ENCODE measurements at places on chromosomes 6 and 20.

GRCh38 chr6:1679031-1679687, 69.4 kb downstream of the FOXC1 start:
- no peak for DNase-seq

- no peak for DNase-seq
These were observed 380.6 kb upstream of the CHD6 start for GRCh38 chr20:41998539-41999341.

GRCh38 chr6:102114402-102114801, 720.9 kb downstream of the GRIK2 start:
- no peak for DNase-seq

DNA sequence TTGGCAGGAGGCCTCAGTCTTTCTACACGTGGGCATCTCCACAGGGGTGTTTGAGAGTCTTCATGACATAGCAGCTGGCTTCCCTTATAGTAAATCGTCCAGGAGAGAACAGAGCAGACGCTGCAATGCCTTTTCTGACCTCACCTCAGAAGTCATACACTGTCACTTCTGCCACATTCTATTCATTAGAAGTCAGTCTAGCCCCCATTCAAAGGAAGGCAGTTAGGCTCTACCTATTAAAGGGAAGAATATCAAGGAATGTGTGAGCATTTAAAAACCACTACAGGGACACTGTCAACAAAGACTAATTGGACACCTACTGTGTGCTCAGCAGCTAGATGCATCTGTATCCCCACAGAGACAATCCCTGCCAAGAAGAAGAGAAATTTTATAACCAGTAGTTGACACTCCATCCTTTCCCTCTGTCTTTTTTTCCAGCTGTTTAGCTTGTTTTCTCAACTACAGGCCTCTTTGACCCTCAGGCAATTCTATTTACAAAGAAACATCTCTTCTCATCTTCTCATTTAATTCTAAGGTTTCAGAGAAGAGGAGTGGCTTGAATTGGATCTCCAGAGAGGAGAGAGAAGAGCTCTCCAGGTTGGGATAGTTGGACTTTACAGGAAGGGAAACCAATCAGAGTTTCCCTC, 18.6 kb downstream of the ARMC12 start:
- DNase-seq = no peak

GRCh38 chr6:162525181-162525580, 202.4 kb downstream of the PRKN start:
- no peak for DNase-seq

DNA sequence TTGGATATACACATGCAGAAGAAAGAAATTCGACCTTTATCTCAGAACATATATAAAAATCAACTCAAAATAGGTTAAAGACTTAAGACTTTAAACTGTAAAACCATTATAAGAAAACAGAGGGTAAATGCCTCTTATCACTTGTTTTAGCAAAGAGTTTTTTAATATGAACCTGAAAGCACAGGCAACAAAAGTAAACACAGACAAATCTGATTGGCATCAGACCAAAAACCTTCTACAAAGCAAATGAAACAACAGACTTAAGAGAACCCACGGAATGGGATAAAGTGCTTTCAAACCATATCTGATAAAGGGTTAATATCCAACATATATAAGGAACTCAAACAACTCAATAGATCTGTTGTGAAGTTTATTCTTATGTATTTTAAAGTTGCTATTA, 309.9 kb upstream of the OPRM1 start:
- DNase-seq = no peak

DNA sequence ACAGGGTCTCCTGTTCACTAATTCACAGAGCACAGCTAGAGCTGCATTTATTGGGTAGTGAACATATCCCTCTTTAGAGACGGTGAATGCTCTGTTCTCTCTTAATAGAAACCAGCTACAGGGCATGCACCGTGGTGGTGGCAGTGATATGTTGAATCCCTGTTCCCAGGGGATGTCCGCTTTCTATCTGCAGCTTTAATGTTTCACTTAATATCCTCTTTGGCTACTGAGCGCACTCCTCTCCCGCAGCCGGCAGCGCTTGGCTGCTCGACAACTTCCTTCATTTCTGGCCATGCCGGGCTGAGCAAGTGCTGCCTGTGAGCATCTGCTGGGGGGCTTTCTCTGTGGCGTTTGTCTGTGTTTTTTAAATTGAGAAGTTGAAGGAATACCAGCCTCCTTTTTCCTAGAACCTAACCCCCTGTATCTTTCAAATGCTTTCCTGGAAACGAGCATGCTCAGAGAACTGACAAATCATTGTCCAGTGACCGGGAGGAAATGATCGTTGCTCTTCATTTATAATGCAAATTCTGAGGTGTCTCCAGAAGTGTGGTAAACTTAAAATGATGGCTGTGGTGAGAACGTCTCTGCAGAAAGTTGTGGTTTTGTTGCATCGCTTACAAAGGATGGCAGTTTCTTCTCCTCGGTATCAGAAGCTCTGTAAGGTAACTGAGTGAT, 297.9 kb downstream of the UTRN start:
- DNase-seq = peak; percentile 61

- no peak for DNase-seq
These were observed 86.1 kb upstream of the SIRPA start for GRCh38 chr20:1809131-1809572.

GRCh38 chr6:128738112-128738511, 144.8 kb upstream of the LAMA2 start:
- no peak for DNase-seq

DNA sequence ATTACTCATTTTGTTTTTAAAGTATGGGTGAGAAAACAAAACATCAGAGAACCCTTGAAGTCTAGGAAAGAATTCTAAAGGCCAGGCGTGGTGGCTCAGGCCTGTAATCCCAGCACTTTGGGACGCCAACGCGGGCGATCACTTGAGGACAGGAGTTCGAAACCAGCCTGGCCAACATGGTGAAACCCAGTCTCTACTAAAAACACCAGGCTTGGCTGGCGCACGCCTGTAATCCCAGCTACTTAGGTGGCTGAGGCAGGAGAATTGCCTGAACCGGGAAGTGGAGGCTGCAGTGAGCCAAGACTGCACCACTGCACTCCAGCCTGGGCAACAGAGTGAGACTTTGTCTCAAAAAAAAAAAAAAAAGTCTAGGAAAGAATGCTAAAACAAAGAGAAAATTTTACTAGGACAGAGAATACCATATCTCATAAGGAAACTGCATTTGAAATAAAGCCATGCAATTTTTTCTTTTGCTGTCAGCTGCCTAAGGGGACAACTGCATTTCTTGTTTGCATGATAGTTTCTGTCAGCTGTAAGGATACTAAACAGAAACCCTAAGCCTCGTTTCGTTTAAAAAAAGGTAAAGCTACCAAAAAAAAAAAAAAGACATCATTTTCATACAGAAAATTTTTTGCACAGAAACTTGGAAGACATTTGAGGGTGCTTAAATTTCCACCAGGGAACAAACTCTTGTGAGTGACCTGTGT, 32.1 kb downstream of the SMLR1 start:
- DNase-seq = no peak

DNA sequence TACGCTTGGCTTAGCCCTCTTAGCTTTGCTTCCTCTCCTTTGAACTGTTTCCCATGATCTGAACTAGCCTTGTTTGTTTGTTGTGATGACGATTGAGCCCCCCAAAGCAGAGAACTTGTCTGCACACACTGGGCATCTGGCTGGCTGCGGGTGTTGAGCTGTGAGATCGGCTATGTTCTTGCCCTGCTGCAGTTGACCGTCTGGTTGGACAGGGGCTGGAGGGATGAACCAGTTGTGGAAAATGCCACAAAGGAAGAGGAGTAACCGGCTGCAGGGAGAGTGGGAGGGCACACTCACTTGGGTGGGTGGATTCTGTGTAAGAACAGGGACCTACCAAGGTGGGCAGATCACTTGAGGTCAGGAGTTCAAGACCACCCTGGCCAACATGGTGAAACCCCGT, 12.4 kb upstream of the RSPO4 start:
- no peak for DNase-seq

DNA sequence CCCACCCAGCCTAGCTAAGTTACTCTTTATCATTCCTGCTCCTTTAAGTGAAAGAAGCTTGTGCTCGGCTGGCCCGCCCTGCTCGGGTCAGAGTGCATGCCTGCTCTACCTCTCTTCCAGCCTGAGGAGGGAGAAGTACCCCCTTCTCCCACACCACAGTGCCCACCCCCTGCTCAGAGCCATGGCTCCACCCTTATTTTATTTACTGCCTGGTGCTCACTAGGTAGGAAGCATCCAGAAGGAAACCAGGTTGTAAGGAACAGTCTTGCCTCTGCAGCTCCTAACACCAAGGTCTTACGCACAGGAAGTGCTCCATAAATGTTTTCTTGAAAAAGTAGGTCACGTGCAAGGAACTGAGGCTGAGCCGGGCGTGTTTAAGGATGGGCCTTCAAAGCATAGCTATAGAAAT, 105.7 kb upstream of the SNX9 start:
- DNase-seq = no peak
